ENCODE measurements at places on chromosomes 7 and 10. TPM values are rescaled to one million over a fixed set of nuclear protein-coding genes. Genes with fewer than 3 reads are reported as not detected.

ASAH2 gene
- not detected for polyA plus RNA-seq

CHST3 gene
- not detected for polyA plus RNA-seq

SPACDR gene
- polyA plus RNA-seq = not detected

VWA2 gene
- polyA plus RNA-seq = not detected

EGR2 gene
- 6.5 TPM for polyA plus RNA-seq

ZMIZ1 gene
- 2.2 TPM for polyA plus RNA-seq

ADAM22 gene
- 0.79 TPM for polyA plus RNA-seq

COL13A1 gene
- polyA plus RNA-seq = not detected

CNPY1 gene
- not detected for polyA plus RNA-seq

AKR1C2 gene
- polyA plus RNA-seq = not detected

ZCCHC24 gene
- polyA plus RNA-seq = 0.12 TPM

HMX2 gene
- not detected for polyA plus RNA-seq

NUDT1 gene
- polyA plus RNA-seq = 50.8 TPM

GSDME gene
- polyA plus RNA-seq = 11.7 TPM

NME8 gene
- not detected for polyA plus RNA-seq

NCF1 gene
- polyA plus RNA-seq = 326 TPM

CYREN gene
- 35.4 TPM for polyA plus RNA-seq

BAIAP2L1 gene
- 0.35 TPM for polyA plus RNA-seq

TMEM176B gene
- polyA plus RNA-seq = not detected

CHRM2 gene
- not detected for polyA plus RNA-seq

SNX10 gene
- polyA plus RNA-seq = 210 TPM

GPR26 gene
- polyA plus RNA-seq = not detected

LIPF gene
- not detected for polyA plus RNA-seq

SLC39A12 gene
- polyA plus RNA-seq = not detected

C10orf67 gene
- not detected for polyA plus RNA-seq

SMKR1 gene
- 1.3 TPM for polyA plus RNA-seq

SPDYE2 gene
- polyA plus RNA-seq = not detected

FXYD4 gene
- not detected for polyA plus RNA-seq

C10orf143 gene
- 18.1 TPM for polyA plus RNA-seq

CH25H gene
- 1.1 TPM for polyA plus RNA-seq

SH2D4B gene
- not detected for polyA plus RNA-seq

RELN gene
- not detected for polyA plus RNA-seq

CCDC172 gene
- polyA plus RNA-seq = not detected

AKR1C4 gene
- polyA plus RNA-seq = not detected

GNGT1 gene
- not detected for polyA plus RNA-seq

ZNF804B gene
- polyA plus RNA-seq = not detected

TRIM73 gene
- 1.4 TPM for polyA plus RNA-seq

CALD1 gene
- 0.12 TPM for polyA plus RNA-seq
